ENCODE measurements at places on chromosomes 13 and 19.

- DNase-seq: no peak
These were observed 174.2 kb downstream of the RBM26 start for GRCh38 chr13:79231887-79232286.

DNA sequence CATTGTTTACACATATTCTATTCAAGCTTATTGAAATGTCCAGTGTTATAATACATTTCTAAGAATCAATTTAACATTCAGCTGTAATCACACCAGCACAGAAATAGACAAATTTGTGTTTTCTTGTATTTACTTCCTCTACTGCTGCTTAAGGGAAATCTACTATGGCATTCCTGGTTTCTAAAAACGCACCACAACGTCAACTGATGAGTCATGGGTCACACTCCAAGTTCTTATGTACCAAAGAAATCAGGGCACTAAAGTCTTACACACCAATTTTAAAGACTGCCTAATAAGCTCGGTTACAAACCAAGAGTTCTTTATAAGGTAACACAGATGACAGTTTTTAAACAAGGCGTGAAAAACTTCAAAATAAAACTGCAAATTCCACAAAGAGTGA, 13.2 kb downstream of the LNX2 start:
- DNase-seq: no peak

- no peak for DNase-seq
These were observed at the start of gene OR1I1 for GRCh38 chr19:15081911-15082310. TSS of gene OR1I1 (plus strand) at chr19:15082211. CDS start at chr19:15087066, 4,855 bp downstream.

DNA sequence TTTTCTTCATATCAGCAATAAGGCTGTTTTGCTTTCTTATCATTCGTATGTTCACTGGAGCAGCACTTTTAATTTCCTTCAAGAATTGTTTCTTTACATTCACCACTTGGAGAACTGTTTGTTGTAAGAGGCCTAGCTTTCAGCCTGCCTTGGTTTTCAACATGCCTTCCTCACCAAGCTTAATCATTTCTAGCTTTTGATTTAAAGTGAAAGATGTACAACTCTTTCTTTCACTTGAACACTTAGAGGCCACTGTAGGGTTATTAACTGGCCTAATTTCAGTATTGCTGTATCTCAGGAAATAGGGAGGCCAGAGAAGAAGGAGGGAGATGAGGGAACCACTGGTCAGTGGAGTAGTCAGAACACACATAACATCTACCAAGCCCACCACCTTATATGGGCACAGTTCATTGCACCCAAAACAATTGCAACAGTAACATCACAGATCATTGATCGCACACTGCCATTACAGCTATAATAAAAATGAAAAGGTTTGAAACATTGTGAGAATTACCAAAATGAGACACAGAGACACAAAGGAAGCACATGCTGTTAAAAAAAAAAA, 181.4 kb upstream of the TUBA3C start:
- DNase-seq: no peak

- no peak for DNase-seq
These were observed 7.1 kb downstream of the LIPE start for GRCh38 chr19:42420055-42420544.

- no peak for DNase-seq
These were observed 71.3 kb upstream of the POSTN start for GRCh38 chr13:37669845-37670244.

GRCh38 chr13:23820530-23820929, 68.7 kb downstream of the MIPEP start:
- DNase-seq: no peak

DNA sequence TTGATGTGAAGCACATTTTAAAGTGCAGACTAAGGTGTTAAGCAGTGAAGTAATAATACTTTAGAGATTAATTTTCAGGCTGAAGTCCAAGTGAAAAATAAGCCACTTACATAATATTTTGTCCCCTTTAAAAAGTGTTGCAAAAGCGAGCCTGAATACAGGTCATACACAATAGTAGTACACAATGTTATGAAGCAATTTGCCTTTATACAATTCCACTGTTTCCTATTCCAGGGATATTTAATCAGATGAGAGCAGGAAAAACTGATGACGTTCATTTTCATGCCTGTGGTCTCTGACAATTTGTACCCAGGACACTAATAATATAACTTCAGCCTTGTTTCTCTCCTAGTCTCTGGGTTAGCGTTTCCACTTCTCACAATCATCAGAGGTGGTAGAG, 916.7 kb downstream of the PCDH9 start:
- no peak for DNase-seq

GRCh38 chr13:42394711-42395085, 122.7 kb downstream of the AKAP11 start:
- no peak for DNase-seq

GRCh38 chr13:30307971-30308290, 580 bp upstream of the KATNAL1 start:
- no peak for DNase-seq

- DNase-seq: no peak
These were observed 11.9 kb upstream of the PRKD2 start for GRCh38 chr19:46728693-46729339.

DNA sequence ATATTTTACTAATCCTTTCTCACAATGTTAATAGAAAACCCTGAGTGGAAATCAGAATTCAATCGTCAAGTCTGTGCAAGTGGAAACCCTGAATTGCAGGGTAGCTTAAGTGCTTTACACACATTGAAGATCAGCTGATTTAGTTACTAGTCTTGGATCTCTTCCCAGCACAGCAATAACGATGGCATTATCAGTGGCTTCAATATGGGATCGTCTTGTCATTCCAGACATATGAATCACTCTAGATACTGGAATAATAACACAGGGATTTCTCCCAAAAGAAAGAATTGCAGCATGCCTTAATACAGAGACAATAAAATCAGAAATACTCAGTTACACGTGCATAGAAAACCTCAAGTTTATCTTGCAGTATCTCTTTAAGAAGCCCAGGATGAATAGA, 12.6 kb upstream of the METTL21C start:
- DNase-seq: peak; percentile 39

DNA sequence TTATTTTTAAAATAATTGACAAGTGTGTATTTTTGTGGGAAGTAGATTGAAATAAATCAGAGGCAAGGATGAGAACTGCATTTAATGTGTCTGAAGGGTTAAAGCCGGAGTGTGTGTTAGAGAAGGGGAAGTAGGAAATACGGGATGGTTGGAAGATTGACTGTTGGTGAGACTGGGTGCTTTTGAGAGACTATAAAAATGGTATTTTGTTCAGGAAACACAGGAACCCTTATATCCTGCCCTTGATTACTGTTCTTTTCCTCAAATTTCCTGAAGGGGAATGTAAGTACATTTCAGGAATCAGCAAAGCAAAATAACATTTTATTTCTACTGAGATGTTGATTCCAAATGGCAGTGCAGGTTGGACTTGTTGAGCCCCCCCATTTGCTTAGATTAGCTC, 15.1 kb downstream of the IFT88 start:
- no peak for DNase-seq

- DNase-seq: no peak
These were observed 500 bp downstream of the AP3D1 start for GRCh38 chr19:2150794-2151338.

- DNase-seq: no peak
These were observed 20.4 kb upstream of the ERCC5 start for GRCh38 chr13:102825400-102825799.

GRCh38 chr19:58544591-58545285, 874 bp downstream of the TRIM28 start:
- DNase-seq: no peak
